ENCODE measurements at places on chromosomes 2 and 18.

- DNase-seq = no peak
These were observed 340.0 kb downstream of the FBXO15 start for GRCh38 chr18:73807551-73808192.

GRCh38 chr2:72841462-72842125, 15.8 kb upstream of the EXOC6B start:
- DNase-seq = peak; percentile 50

GRCh38 chr2:98715812-98716451, 15.0 kb downstream of the MGAT4A start:
- no peak for DNase-seq

GRCh38 chr18:59318460-59319050, at the start of gene CPLX4:
Gene CPLX4, minus strand, starts transcription at chr18:59318649. Its CDS starts 187 bp downstream, at chr18:59318462.
- no peak for DNase-seq

DNA sequence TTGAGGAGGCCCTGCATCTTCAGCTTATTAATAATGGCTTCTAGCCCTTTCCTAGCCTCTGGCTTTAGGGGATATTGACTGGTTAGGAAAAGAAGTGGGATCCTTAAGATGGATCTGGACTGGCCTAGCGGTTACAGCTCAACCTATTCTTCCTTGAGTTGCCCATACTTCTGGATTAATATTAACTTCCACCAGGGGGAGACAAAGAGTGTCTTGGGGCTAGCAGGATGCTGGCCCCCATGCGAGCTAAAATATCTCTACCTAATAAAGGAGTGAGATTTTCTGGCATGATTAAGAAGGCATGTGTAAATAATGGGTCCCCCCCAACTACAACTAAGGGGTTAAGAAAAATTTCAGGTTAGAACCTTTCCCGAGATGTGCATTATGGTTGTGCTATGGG, 23.2 kb upstream of the PLA2R1 start:
- peak; percentile 16 for DNase-seq

All from Caco-2 (cell line).